ENCODE measurements at places on chromosomes 6 and 20. TPM values are rescaled to one million over a fixed set of nuclear protein-coding genes. Genes with fewer than 3 reads are reported as not detected.

CD93 gene
- total RNA-seq: 1.00 TPM

AIF1 gene
- total RNA-seq: not detected

C4B gene
- 6.0 TPM for total RNA-seq

ENPP3 gene
- under 0.01 TPM for total RNA-seq

RPN2 gene
- total RNA-seq: 224 TPM

ECT2L gene
- not detected for total RNA-seq

RRAGD gene
- total RNA-seq: 2.3 TPM

HFE gene
- total RNA-seq: 21.1 TPM

MYLIP gene
- 7.7 TPM for total RNA-seq

PBOV1 gene
- not detected for total RNA-seq

STMND1 gene
- not detected for total RNA-seq

GSTA2 gene
- total RNA-seq: not detected

ADGRG6 gene
- 6.6 TPM for total RNA-seq

BTN2A1 gene
- 12.8 TPM for total RNA-seq

HLA-E gene
- 211 TPM for total RNA-seq

EBF4 gene
- 1.2 TPM for total RNA-seq

ZKSCAN4 gene
- 5.4 TPM for total RNA-seq
